A673 (cell line): ENCODE measurements at places on chromosomes 12 and 14.

DNA sequence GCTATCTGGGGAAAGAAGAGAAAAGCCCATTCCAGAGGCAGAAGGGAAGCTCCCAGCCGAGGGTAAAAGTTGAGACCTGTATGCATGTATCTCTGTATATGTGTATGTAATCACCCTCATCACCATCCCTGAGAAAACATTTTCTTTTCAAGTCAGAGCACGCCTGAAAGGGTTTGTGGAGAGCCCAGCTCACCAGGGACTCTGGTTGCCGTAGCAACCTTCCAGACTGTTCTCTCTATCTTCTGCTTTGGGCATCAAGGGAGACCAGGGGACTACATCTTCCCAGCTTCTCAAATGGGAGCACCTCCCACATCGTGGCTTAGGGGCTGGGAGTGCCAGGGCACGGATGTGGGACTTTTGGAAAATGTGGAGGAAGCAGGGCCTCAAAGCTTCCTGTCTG, 93.5 kb downstream of the GALNT8 start:
- H3K4me1 ChIP-seq = no peaks in the 10 kb centered on the region
- no peak overlapping the region for H3K27ac ChIP-seq
- H3K27me3 ChIP-seq = peaks cover 94% of the 10 kb centered on the region
- no peak overlapping the region for H3K4me3 ChIP-seq
- no peaks in the 10 kb centered on the region for H3K36me3 ChIP-seq

- H3K4me1 ChIP-seq = peaks cover 3% of the 10 kb centered on the region
- H3K4me3 ChIP-seq = peak overlapping the region; percentile 78
- DNase-seq = peak; percentile 56
- no peaks in the 10 kb centered on the region for H3K36me3 ChIP-seq
Observed at GRCh38 chr14:50944647-50945413, 547 bp upstream of the PYGL start.

DNA sequence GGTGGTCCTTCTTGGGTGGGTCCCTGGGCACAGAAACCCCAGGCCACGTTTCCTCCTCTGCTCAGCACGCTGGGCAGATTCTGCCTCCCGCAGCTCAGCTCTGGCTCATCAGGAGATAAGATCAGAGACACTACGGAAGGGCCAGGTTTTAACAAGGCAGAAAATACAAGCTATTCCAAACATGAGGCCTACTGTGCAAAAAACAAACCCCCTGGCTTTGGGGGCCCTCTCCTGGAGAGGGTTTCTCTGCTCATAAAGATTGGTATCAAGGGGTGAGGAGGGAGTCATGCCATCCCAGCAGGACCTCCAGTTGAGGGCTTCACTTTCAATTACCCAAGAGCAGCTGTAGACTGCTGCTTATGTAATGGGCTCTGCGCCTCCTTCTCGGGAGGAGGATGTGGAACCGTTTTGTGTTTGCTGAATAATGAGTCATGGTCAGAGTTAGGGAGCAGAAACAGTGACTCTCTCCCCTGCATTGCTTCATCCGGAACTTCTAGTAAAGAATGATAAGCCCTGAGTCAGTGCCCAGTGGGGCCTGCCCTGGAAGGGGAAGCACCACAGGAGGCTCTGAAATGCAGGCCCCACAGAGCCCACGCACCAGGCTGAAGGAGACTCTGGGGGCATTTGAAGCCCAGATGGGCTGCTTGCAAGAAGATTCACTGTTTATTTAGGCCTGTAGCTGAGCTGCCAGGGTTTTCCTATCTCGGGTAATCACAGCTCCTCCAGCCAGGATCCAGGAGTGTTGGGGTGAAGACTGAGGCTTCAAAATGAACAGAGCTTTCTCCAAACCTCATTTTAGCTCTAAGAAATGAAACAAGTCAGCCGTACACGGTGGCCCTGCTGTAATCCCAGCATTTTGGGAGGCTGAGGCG, 79.3 kb downstream of the SSPN start:
- H3K27ac ChIP-seq = peak overlapping the region; percentile 78
- H3K36me3 ChIP-seq = no peaks in the 10 kb centered on the region
- no peak overlapping the region for H3K4me3 ChIP-seq

GRCh38 chr14:64696355-64696857, 7.8 kb upstream of the PLEKHG3 start:
- H3K27ac ChIP-seq = no peak overlapping the region
- H3K27me3 ChIP-seq = no peaks in the 10 kb centered on the region
- H3K4me3 ChIP-seq = no peak overlapping the region
- no peaks in the 10 kb centered on the region for H3K36me3 ChIP-seq

DNA sequence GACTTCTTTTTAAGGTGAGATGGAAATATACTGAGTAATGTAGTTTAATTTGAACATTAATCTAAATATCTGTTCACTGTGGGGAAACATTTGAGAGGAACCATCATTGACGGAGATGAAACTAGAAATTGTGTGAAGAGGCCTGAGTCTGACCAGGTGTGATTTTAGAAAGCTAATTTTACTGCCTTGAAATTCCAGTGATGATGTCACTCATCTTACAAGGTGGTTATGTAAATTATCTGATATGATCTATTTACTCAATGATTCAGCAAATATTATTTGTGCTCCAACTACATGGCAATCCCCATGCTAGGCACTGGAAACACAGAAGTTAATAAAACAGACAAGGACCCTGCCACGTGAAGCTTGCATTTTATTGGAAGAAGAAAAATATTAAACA, 435.7 kb upstream of the DCN start:
- H3K4me1 ChIP-seq = peaks cover 23% of the 10 kb centered on the region
- H3K27ac ChIP-seq = no peak overlapping the region
- no peak overlapping the region for H3K4me3 ChIP-seq
- H3K36me3 ChIP-seq = no peaks in the 10 kb centered on the region
- H3K27me3 ChIP-seq = no peaks in the 10 kb centered on the region
- DNase-seq = no peak
